ENCODE measurements at places on chromosomes 2 and 18.
A peak's percentile ranks its signal among the peaks of the same experiment; 100 is the strongest.

GRCh38 chr18:12014521-12015415 lies 33.5 kb downstream of the IMPA2 start:
- no peaks in the 10 kb centered on the region for H3K4me1 ChIP-seq
- H3K27me3 ChIP-seq: no peaks in the 10 kb centered on the region
- no peak for DNase-seq

- H3K27me3 ChIP-seq: no peaks in the 10 kb centered on the region
- no peak for DNase-seq
- peaks cover 16% of the 10 kb centered on the region for H3K36me3 ChIP-seq
- H3K27ac ChIP-seq: no peak overlapping the region
- H3K4me1 ChIP-seq: peaks cover 11% of the 10 kb centered on the region
Observed at GRCh38 chr2:8065191-8065590, 616.7 kb upstream of the ID2 start.

GRCh38 chr2:17588031-17588430 lies 47.5 kb downstream of the VSNL1 start:
- no peaks in the 10 kb centered on the region for H3K27me3 ChIP-seq
- H3K36me3 ChIP-seq: no peaks in the 10 kb centered on the region
- no peaks in the 10 kb centered on the region for H3K4me1 ChIP-seq
- no peak for DNase-seq
- no peak overlapping the region for H3K4me3 ChIP-seq

GRCh38 chr2:197576631-197577030 lies 60.8 kb downstream of the MOB4 start:
- no peaks in the 10 kb centered on the region for H3K27me3 ChIP-seq
- H3K36me3 ChIP-seq: peaks cover 22% of the 10 kb centered on the region
- DNase-seq: no peak
- no peak overlapping the region for H3K27ac ChIP-seq
- no peaks in the 10 kb centered on the region for H3K4me1 ChIP-seq

- H3K27ac ChIP-seq: peak overlapping the region; percentile 37
- peaks cover 7% of the 10 kb centered on the region for H3K4me1 ChIP-seq
- H3K36me3 ChIP-seq: peaks cover 3% of the 10 kb centered on the region
Observed at GRCh38 chr2:222859786-222860612, 837 bp upstream of the ACSL3 start.

DNA sequence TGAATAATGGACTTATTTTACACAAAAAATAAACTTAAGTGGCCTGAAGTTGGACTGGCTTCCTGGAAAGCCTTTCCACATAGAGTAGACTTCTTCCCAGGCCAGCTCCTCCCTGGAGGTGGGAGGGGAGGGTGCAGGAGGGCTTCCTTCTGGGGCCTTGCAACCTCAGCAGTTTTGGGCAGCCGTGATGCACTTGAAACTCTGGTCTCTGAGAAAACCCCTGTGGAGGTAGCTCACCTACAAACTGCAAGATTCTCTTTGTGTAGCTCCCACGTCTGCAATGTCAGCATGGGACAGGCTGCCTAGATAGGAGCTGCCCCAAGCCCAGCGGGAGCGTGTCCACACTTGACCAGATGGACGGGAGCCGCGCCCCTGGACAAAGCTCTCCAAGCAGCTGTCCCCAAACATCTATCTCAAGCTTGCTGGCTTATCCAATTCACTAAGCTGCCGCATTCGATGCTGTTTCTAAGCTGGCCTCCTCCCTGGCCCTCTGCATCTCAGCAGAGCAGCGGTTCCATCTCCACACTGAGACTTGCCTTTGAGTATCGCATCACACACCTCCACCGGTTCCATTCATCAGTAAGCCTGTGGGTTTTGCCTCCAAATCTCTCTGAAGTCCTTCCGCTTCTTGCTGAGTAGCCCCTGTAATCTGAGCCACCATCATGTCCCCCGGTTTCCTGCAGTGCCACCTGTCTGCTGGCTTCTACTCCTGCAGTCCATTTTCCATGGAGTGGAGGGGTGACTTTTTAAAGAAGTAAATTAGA lies 1.6 kb upstream of the LPIN1 start:
- no peaks in the 10 kb centered on the region for H3K27me3 ChIP-seq
- peak overlapping the region; percentile 85 for H3K27ac ChIP-seq
- H3K4me3 ChIP-seq: peak overlapping the region; percentile 35
- DNase-seq: no peak
- peaks cover 62% of the 10 kb centered on the region for H3K4me1 ChIP-seq

DNA sequence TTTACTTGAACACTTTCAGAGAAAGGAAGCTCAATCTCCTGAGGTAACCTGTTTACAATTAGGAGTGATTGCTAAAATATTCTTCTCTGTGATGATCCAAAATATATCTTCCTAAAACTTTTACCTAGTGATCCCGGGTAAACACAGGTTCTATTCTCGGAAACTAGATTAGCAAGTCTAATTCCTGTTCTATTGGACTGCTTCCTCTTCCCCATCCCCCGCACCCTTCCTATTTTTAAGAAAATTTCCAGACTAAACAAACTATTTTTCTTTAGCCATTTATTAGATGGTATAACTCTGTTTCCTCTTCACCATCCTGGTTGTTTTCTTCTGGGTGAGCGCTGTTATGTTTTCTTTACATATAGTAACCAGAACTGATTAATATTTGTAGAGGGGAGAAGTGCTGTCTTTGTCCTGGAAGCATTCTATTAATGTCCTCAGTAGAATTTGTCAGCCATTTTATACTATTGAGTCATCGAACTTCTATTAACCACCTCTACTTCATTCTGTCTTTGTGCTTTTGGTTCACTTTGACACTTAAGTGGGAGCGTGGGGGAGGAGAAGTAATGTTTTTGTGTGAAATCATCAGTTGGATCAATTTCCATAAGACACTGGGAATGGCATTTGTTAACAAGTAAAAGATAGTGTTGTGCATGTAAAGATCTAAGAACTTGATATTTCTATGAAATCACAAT lies 31.8 kb downstream of the CREB1 start:
- no peak overlapping the region for H3K4me3 ChIP-seq
- DNase-seq: no peak
- peaks cover 4% of the 10 kb centered on the region for H3K4me1 ChIP-seq

- H3K27ac ChIP-seq: no peak overlapping the region
- DNase-seq: no peak
- no peaks in the 10 kb centered on the region for H3K36me3 ChIP-seq
- no peaks in the 10 kb centered on the region for H3K27me3 ChIP-seq
- H3K4me3 ChIP-seq: no peak overlapping the region
Observed at GRCh38 chr2:129798626-129799025, 180.8 kb upstream of the RAB6C start.

- H3K4me1 ChIP-seq: no peaks in the 10 kb centered on the region
- no peak overlapping the region for H3K4me3 ChIP-seq
- peaks cover 16% of the 10 kb centered on the region for H3K27me3 ChIP-seq
- DNase-seq: no peak
- no peak overlapping the region for H3K27ac ChIP-seq
Observed at GRCh38 chr2:130307850-130308249, 34.8 kb upstream of the IMP4 start.

- H3K27me3 ChIP-seq: no peaks in the 10 kb centered on the region
- H3K27ac ChIP-seq: no peak overlapping the region
- no peaks in the 10 kb centered on the region for H3K36me3 ChIP-seq
- H3K4me1 ChIP-seq: no peaks in the 10 kb centered on the region
Observed at GRCh38 chr2:40260437-40260836, 191.5 kb downstream of the SLC8A1 start.

GRCh38 chr2:44844651-44845270 lies 96.7 kb upstream of the SIX3 start:
- peaks cover 10% of the 10 kb centered on the region for H3K4me1 ChIP-seq
- peaks cover 25% of the 10 kb centered on the region for H3K27me3 ChIP-seq
- H3K27ac ChIP-seq: no peak overlapping the region
- H3K4me3 ChIP-seq: no peak overlapping the region
- peak; percentile 47 for DNase-seq

DNA sequence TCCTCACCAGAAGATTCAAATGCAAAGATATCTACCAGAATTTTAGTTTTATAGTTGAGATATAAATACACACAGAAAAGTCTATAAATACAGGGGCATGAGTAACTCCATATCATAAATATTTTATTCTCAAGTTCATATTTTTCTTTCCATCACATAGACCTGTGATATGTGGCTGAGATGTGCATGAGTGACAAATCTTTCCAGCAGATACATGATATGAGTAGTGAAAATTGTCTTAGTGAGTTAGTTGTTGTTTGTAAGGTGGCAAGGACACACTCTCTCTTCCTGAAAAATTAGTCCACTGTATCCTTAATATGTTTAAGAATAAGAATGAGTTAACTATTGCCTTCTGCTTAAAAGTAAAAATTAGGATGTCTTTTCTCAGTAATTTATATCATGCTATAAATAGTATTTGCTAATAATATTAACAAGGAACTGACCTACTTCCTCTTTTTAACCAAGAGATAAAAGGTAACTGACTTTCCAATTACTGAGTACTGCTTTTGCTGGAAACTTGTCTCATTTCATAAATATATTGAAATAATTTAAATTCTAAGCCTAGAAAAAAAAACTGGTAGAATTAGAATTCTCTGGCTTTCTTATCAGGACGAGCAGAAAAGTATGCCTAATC lies 85.2 kb upstream of the SESTD1 start:
- H3K27ac ChIP-seq: no peak overlapping the region
- H3K36me3 ChIP-seq: no peaks in the 10 kb centered on the region
- no peaks in the 10 kb centered on the region for H3K27me3 ChIP-seq
- no peak overlapping the region for H3K4me3 ChIP-seq

- H3K27ac ChIP-seq: no peak overlapping the region
- H3K4me1 ChIP-seq: no peaks in the 10 kb centered on the region
- H3K4me3 ChIP-seq: no peak overlapping the region
- peaks cover 6% of the 10 kb centered on the region for H3K36me3 ChIP-seq
Observed at GRCh38 chr2:68040078-68040477, 22.7 kb downstream of the C1D start.

GRCh38 chr2:217494557-217494956 lies 508.2 kb downstream of the TNS1 start:
- H3K4me3 ChIP-seq: no peak overlapping the region
- H3K27me3 ChIP-seq: peaks cover 3% of the 10 kb centered on the region
- no peak for DNase-seq
- no peak overlapping the region for H3K27ac ChIP-seq

DNA sequence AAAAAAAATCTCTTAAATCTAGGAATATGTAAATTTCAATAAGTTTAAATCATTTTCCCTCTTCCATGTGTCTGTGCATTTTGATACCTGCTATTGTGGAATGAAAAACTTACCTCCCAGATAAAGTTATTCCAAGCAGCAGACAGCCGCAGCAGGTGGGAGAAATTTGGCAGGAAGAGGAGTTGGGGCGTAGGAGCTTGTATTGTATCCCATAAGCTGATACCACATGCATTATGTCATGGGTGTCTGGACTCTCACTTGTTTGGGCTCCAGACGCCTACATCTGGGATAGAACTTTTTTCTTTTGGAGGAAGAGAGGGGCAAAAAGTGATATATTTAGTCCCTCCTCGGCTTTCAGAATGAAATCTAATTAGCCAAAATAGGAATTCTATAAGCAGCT lies 59.3 kb upstream of the TCF4 start:
- no peaks in the 10 kb centered on the region for H3K36me3 ChIP-seq
- H3K4me1 ChIP-seq: no peaks in the 10 kb centered on the region
- no peaks in the 10 kb centered on the region for H3K27me3 ChIP-seq
- no peak overlapping the region for H3K4me3 ChIP-seq
- no peak for DNase-seq

DNA sequence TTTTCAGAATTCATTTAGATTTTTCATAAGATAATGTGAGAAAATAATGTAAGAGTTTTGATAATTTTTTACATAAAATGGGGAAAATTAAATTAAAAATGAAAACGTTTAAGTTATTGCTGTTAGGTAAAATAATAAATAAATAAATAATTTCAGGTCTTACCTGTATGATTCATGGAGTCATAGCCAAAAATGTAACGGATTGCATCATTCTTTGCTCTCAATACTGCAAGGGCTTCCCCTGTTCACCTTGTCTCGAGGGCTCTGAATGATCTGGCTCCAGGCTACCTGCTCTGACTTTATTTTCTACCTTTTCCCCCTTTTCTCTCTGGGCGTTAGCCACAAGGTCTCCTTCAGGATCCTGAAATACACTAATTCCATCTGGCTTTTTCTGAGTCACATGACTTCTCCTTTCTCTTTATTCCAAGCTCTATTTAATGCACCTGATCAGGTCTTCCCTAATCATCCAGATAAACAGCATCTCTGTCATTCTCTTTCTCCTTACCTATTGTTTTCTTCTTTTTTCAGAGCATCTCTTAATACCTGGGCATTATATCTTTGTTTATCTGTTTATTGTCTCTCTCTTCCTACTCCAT lies 30.0 kb upstream of the CFAP36 start:
- H3K4me1 ChIP-seq: no peaks in the 10 kb centered on the region
- no peak overlapping the region for H3K27ac ChIP-seq
- no peak overlapping the region for H3K4me3 ChIP-seq
- DNase-seq: no peak
- peaks cover 17% of the 10 kb centered on the region for H3K27me3 ChIP-seq

DNA sequence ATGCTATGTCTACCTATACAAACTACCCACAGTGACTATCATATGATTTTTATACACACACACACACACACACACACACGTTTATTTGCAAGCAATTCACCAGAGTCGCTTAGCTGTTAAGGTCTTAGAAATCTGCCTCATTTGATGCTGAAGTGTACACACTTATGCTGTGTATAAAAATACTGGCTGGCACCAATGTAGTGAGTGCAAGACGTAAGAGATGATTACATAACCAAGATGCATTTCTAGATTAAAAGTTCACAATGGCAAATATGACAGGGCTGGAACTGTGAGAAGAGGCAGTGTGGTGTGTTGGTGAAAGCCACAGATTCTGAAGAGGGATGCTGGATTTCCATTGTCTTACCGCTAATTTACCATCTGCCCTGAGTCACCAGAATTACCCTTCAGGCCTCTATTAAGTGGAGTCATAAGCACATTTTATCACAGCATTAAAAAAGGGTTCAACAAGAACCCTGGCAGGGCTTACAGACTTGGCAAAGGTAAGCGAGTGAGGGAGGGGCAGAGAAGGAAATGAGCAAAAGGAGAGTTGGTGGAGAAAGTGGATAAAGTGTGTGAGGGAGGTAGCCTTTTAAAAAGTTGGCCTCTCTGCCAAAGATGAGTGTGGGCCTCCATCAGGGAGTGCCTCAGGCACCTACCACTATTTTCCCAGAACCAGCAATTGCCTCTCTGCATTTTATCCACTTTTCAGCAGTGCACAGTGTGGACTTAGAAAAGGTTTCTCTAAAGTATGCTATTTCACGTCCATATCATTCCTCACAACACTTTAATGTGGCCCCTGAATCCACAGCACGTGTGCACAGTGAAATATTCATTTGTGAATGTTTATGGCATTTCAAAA lies 21.5 kb downstream of the MEIS1 start:
- no peaks in the 10 kb centered on the region for H3K36me3 ChIP-seq
- H3K27ac ChIP-seq: no peak overlapping the region
- no peaks in the 10 kb centered on the region for H3K4me1 ChIP-seq
- no peak overlapping the region for H3K4me3 ChIP-seq

DNA sequence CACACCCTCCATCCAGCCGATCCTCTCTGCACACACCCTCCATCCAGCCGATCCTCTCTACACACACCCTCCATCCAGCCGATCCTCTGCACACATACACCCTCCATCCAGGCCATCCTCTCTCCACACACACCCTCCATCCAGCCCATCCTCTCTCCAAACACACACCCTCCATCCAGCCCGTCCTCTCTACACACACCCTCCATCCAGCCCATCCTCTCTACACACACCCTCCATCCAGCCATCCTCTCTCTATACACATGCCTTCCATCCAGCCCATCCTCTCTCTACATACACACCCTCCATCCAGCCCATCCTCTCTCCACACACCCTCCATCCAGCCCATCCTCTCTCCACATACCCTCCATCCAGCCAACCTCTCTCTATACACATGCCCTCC lies 83.1 kb downstream of the EIPR1 start:
- H3K27ac ChIP-seq: no peak overlapping the region
- no peak overlapping the region for H3K4me3 ChIP-seq
- no peaks in the 10 kb centered on the region for H3K27me3 ChIP-seq

GRCh38 chr2:197920088-197920487 lies 115.7 kb downstream of the PLCL1 start:
- no peaks in the 10 kb centered on the region for H3K4me1 ChIP-seq
- peaks cover 2% of the 10 kb centered on the region for H3K36me3 ChIP-seq
- H3K4me3 ChIP-seq: no peak overlapping the region
- no peaks in the 10 kb centered on the region for H3K27me3 ChIP-seq
